ENCODE measurements at places on chromosomes 2 and 18.

- DNase-seq = no peak
Observed at GRCh38 chr2:68739595-68740399, 5.2 kb downstream of the ARHGAP25 start.

- no peak for DNase-seq
Observed at GRCh38 chr18:48260237-48260636, 148.9 kb downstream of the ZBTB7C start.

GRCh38 chr2:218290316-218291261 lies 1.7 kb downstream of the TMBIM1 start:
- DNase-seq = no peak

DNA sequence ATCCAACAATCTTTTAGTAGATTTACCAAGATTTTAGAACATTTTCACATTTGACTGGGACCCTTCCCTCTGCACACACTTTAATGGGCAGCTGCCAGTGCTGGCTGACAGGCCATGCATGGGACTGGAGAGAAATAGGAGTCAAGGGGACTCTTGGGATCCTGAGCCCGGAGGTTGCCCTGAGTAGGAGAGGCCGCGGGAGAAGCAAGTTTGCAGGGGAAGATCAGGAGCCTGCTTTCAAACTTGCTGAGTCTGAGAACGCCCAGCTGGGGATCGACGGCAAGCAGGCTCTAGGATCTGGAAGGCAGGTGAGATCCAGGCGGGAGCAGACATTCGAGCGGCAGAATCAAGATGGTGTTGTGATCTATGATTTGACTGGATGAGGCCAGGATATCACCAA lies 186.1 kb downstream of the HDAC4 start:
- DNase-seq = no peak

- DNase-seq = no peak
Observed at GRCh38 chr18:41227993-41228392, 727.0 kb upstream of the PIK3C3 start.

GRCh38 chr2:160258492-160258805 lies 58.4 kb upstream of the ITGB6 start:
- DNase-seq = no peak
